ENCODE measurements at places on chromosomes 11 and 22.

- DNase-seq = no peak
These were observed at the start of gene CHEK1 for GRCh38 chr11:125624756-125625213. CHEK1 (plus strand) TSS chr11:125625163; CDS start chr11:125626769, 1,606 bp downstream.

- no peak for DNase-seq
These were observed 131.4 kb downstream of the TENM4 start for GRCh38 chr11:79309407-79309806.

DNA sequence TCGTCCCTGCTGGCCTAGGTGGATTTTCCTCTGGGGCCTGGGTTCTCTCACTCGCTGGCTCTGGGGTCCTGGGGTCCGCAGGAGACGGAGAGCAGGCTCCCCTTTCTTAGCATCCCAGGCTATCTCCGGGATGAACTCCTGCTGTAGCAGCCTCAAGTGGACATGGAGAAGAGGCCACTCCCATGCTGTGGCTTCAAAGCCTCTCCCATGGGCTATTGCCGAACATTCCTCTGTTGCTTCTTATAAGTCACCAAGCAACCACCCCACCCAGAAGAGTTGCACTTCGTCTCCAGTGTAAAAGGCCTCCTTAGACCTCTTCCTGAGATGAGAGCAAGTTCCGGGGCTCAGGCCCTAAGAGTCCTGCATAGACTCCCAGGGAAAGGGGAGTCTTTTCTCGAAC, 124.0 kb upstream of the RCN1 start:
- no peak for DNase-seq

- no peak for DNase-seq
These were observed 419.2 kb downstream of the BUD13 start for GRCh38 chr11:116353589-116353988.

DNA sequence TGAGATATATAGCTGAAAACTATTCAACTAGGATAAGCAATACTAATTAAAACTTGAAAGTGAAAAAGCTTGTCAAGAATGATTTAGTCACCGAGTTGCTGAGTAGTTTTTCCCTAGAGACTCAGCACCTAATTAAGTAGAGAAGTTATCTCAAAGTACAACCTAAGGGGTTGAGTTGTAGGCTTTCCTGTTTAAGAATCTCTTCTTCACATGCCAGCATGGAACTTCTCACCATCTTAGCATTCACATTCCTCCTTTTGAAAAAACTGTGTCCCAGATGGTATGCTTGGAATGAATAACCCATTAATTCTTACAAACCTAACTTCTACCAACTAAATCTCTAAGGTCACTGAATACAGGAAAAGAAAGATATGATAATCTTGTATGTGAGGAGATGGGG, 303.3 kb upstream of the ZC3H12C start:
- DNase-seq = no peak

DNA sequence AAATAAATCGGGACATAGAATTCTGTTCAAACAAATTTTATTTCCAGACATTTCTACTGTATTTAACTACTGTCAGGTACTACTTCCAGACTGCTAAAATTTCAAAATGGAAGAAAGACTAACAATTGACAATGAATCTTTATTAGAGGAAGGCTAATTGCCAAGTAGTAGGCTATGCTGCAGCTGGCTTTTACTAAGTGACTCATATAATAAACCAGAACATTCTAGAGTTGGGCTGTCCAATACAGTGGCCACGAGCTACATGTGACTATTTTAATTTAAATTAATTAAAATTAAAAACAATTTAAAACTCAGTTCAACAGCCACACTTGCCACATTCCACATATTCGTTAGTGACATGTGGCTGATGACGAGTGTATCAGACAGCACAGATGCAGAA, 27.6 kb downstream of the CHKA start:
- DNase-seq = no peak

- DNase-seq = no peak
These were observed 123.5 kb upstream of the APOA1 start for GRCh38 chr11:116960930-116961329.

- DNase-seq = no peak
These were observed 453.5 kb downstream of the MIAT start for GRCh38 chr22:27110665-27111451.

DNA sequence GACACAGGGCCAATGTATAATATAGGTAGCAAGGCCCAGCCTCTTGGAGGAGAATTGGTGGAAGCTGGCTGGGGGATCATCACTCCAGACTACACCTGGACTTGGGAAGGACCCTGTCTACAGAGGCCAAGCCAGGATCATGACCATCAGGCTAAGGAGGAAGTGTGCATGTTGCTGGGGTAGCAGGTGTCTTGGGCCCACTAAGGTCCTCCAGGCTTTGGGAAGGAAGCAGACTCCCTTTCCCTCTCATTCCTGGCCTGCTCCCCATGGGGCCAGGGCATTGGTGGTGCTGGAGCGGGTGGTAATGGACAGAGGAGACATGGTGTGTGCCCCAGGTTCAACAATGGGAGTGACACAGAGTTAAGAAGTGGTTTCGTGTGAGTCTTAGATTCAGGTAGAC, 16.0 kb upstream of the TUB start:
- DNase-seq = no peak

DNA sequence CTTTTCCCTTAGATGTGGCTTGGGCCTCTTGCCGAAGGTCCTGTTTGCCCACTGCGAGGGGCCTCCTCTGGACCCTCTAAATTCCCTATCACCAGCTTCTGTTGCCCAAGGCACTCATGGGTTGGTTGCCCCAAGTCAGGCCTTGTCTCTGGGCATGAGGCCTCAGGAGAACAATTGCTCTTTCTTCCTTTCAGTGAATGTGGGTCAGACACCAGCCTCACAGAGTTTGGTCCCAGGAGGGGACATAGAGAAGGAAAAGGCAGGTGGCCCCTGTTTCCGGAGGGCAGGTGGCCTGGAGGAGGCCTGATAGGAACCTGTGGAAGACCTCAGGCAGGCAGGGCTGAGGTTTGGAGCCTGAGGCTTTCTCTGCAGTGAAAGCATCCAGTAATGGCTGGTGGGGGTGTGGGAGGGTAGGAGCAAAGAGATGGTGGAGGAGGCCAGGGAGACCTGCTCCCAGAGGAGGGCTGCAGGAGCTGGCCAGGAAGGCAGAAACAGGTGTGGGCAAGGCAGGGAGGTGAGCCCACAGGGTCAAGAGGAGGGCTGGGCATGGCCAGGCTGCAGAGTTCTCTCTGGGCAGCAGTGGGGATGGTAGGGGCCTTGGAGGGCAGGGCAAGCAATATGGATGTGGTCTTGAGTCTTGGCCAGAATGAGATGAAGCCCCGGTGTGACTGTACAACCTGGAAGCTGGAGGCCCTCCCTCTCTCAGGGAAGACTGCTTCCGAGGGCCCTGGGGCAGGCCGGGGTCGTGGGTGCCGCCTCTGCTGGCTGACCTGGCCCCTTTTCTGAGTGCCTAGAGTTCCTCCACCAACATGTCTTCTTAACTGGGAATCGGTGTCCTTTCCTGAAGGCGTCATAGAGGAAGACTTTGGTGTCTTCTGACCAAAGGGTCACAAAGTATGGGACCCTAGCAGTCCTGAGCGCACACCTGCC, 28.0 kb upstream of the LMO1 start:
- no peak for DNase-seq

DNA sequence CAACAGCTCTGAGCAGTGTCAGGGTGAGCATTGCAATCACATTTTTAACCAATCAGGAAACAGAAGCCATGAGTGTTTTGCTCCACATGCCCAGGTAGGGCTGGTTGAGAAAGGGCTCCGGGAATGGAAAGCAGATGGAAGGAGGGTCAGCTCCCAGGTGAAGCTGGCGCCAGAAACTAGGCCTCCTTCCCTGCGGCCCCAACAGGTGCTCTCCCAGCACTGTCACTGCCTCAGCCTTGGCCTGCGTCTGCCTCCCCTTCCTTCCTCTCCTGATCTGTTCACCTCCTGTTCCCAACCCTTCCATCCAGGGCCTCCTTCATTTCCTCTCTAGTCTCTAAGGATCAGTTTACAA, 4.6 kb upstream of the VSIG10L2 start:
- no peak for DNase-seq

GRCh38 chr11:14361951-14362350, 3.0 kb upstream of the RRAS2 start:
- no peak for DNase-seq

DNA sequence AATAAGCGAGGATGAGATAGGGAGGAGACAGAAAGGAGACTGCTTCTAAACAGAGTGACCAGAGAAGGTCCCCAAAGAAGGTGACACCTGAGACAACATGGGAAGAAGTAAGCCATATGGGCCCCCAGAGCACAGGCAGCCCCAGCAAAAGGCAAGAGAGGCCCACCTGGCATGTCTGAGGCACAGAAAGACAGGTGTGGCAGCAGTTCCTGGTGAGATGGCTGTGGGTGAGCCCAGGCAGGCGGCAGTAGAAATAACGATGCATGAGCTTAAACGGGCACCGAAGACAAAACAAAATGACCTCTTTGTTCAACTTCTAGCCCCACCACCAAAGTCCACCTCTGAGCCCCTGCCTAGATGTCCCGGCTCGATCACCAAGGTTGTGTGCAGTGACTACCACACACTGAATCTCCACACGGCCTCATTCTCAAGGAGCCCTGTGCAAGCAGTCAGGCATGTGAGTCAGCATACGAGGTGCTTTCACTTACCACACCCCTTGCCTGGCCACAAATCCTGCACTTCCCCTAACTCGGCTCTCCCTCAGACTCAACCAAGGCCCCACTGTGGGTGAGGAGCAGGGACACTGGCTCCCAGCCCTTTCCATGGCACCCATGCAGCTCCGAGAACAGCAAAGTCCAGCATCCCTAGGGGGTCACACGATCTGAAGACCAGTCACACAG, 77.6 kb downstream of the PACSIN2 start:
- DNase-seq = peak; percentile 85

DNA sequence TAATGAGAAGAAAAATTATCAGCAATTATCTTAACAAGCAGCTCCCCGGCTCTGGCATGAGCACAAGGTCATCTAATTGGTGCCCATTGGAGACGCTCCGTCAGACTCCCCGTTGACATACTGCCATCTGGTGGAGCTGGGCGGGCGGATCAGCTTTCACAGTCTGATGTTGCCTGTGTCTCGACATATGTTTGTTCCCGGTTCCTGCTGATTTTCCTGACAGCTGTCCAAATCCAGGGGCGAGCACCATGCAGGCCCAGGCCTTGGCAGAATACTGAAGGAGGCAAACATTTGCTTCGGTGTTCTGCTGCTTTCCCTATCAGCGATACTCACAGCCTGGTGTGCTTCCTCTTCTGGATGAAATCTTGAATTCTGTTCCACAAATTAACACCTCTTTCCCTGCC, 43.8 kb upstream of the BARX2 start:
- peak; percentile 52 for DNase-seq

DNA sequence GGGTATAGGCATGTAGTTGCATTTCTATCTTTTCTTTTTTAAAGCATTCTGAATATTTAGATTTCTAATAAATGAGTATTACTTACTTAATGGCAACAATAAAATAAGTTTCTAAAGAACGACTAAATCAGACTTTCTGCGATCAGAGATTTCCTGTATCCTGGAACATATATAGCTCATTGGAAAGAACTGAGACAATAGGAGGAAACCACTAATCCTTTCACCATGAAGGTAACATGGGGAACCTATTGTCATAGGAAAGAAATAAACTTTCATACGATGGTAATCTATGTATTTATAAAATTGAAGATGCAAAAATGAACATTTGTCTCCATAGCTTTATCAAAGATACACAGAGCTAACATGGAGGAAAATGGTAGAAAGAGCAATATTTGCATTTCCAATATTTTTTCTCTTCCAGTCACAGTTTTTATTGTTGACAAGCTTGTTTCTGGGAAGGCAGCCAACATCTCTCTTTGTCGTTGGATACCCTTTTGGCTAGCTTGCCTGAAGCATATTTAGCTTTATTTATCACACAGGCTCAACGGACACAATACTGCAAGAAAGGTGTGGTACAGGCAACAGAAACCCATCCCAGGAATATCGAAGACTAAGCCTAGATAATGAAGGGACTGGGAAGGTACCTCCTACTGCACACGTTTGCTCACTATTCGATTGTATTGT, 293.3 kb upstream of the MPPED2 start:
- DNase-seq = no peak

DNA sequence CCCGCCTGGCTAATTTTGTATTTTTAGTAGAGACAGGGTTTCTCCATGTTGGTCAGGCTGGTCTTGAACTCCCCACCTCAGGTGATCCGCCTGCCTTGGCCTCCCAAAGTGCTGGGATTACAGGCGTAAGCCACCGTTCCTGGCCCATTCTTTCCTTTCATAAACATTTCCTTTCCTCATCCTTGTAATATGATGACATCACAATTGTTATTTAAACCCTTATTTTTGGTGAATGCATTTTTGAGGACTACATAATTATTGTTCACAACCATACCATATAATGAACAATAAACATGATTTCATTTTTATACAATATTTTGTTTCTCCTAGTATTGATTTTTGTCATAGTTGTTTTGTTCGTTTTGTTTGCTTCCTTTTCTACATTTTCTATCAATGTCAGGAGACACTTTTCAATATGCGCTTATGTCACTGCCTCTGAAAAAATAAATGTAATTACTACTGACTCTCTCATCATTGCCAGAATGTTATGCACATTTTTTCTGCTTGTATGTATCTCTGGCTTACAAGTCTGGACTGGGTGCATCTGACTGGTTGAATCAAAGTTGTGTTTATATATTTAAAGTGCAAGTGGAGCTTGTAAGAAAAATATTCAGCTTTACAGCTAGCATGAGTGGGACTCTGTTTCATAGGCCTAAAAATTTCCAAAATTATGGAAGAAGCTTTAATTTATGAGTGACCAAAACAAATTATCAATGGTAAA, 2286.3 kb upstream of the RAG2 start:
- DNase-seq = no peak

GRCh38 chr11:134753771-134754520, 341.9 kb upstream of the B3GAT1 start:
- no peak for DNase-seq

- DNase-seq = no peak
These were observed 89.8 kb downstream of the PDE2A start for GRCh38 chr11:72584293-72584938.

DNA sequence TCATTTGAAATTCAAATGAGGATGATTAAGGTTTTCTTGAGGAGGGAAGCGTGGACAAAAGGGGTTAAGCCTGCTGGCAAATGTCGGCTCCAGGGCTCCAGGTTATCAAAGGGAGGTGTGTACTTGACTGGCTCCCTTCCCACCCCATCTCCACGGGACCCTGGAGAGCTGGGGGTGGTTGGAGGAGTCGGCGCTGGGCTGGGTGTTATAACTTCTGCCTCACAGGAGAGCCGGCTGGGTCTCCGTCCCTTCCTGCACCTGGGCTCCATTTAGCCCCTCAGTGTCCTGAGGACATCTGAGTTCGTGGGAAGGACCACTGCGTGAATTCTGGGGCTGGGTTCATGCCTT, 15.6 kb downstream of the POU2F3 start:
- no peak for DNase-seq
